ENCODE measurements at places on chromosomes 4 and X. TPM values are rescaled to one million over a fixed set of nuclear protein-coding genes. Genes with fewer than 3 reads are reported as not detected.

The CACNA1F gene
- not detected for polyA plus RNA-seq

The NUP54 gene
- polyA plus RNA-seq: 30.6 TPM

The VEGFD gene
- polyA plus RNA-seq: 0.80 TPM

The TRAM1L1 gene
- 4.6 TPM for polyA plus RNA-seq

The SPANXB1 gene
- polyA plus RNA-seq: not detected

The GNPDA2 gene
- polyA plus RNA-seq: 18.8 TPM

The SHROOM2 gene
- 1.7 TPM for polyA plus RNA-seq

The ARSD gene
- polyA plus RNA-seq: 6.8 TPM

The TLR1 gene
- polyA plus RNA-seq: 3.4 TPM

The HELT gene
- polyA plus RNA-seq: not detected

The CYP2U1 gene
- 4.7 TPM for polyA plus RNA-seq

The GAGE13 gene
- not detected for polyA plus RNA-seq

The VCX2 gene
- polyA plus RNA-seq: not detected

The TSPAN6 gene
- 33.5 TPM for polyA plus RNA-seq

The GLRA3 gene
- not detected for polyA plus RNA-seq

The RAB41 gene
- 0.30 TPM for polyA plus RNA-seq

The NEIL3 gene
- 2.2 TPM for polyA plus RNA-seq

The ERAS gene
- polyA plus RNA-seq: not detected

The LNX1 gene
- polyA plus RNA-seq: 4.2 TPM

The TRIM2 gene
- polyA plus RNA-seq: 20.8 TPM

The ATP2B3 gene
- polyA plus RNA-seq: 0.68 TPM

The JCHAIN gene
- 1.7 TPM for polyA plus RNA-seq

The TREX2 gene
- 0.25 TPM for polyA plus RNA-seq

The LONRF3 gene
- polyA plus RNA-seq: 3.1 TPM

The TBX22 gene
- polyA plus RNA-seq: not detected

The ARR3 gene
- not detected for polyA plus RNA-seq

Data from muscle of back (tissue), 13 donors.